ENCODE measurements at places on chromosomes 7 and 10.
A peak's percentile ranks its signal among the peaks of the same experiment; 100 is the strongest.

DNA sequence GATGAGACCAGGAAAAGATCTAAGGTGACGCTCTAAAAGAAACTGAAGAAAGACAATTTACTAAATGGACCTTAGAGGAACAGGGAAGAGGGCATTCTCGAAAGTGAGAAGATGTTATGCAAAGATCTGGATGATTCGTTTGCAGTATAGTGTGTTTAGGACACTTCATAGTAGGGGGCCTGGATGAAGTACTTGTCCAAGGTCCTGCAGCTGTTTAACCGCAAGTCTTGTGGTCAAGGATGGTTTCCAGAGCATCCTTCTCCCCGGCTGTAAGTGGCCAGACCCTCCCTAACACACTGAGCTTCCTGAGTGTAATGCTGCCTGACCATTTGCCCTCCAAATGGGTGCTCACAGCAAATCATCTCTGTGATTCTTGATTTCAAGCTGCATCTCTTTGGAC, 101.6 kb downstream of the XPNPEP1 start:
- DNase-seq = no peak

GRCh38 chr10:35377050-35377728, 40.9 kb downstream of the CCNY start:
- no peak for DNase-seq

DNA sequence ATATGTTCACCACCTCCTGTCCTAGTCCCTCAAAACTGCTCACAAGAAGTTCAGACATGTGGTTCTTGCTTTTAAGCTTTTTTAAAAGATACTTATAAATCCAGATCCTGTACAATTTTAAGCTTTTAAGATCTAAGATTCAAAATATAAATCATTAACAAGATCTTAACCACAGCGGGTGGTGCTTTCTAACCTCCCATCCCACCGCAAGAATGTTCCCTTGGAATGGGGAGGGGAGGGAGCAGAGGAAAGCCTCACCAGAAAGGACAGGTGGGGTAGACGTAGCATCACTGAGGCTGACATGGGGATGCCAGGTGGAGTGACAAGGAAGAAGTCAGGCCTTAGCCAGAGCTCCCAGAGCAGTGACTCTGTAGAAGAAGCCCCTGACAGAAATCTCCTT, 133.5 kb downstream of the C1GALT1 start:
- DNase-seq = no peak

DNA sequence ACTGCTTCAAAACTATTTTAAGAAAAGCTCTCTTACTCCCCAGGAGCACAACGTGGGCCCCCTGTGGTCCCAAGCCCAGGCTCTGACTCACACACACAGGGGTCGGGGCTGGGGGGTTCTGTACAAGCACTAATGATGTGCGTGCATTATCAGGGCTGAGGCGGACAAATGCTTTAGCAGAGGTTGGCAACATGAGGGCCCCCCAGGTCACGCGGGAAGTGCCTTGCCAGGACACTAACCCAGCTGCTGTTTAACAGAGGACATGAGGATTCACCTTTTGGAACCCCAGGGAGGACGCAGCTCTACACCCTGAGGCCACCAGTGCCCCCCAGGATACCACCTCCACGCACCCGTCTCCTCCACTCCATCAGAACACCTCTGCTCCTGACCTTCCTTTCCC, 342.8 kb downstream of the DNAJB6 start:
- peak; percentile 51 for DNase-seq

DNA sequence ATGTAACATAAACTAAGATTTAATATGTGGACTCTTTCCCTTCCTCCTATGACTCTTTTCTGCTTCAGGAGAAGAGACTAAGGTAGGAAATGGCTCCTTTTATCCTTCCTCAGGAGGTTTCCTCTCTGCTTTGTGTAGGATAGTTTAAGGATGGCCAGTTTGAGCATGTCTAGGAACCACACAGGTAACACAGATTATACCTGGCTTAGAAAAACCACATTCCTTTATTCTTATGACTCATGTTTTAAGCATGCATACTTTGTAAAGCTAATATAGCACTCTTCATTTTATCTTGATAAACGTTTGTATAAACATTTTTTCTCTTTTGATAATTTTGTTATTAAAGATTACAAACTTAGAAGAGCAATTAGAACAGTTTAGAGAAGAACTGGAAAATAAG, 57.8 kb downstream of the CYP51A1 start:
- no peak for DNase-seq

DNA sequence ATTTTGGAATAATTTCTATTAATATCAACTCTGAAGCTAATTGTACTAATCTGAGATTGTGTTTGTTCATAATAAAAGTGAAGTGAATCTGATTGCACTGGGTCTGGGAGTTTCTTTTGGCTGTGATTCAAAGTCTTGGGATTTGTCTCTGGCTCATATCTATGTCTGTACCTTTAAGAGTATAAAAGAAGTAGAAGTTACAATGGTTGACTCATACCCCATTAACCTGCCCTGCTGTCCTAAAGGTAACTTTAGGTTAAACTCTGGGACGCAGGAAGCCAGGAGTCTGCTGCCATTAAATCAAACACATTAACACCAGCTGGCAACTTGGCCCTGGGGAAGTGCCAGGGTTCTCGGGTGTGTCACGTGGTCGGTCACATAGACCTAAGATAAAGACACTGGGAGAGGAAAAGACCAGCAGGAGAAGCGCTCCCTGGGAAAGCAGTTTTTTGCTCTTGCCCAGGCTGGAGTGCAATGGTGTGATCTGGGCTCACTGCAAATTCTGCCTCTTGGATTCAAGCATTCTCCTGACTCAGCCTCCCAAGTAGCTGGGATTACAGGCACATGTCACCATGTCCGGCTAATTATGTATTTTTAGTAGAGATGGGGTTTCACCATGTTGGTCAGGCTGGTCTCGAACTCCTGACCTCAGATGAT, 17.8 kb downstream of the SCD start:
- peak; percentile 89 for DNase-seq

GRCh38 chr10:70053218-70053840, 683 bp downstream of the MACROH2A2 start:
- peak; percentile 84 for DNase-seq

- DNase-seq = no peak
These were observed 22.3 kb downstream of the TTYH3 start for GRCh38 chr7:2654059-2654458.

DNA sequence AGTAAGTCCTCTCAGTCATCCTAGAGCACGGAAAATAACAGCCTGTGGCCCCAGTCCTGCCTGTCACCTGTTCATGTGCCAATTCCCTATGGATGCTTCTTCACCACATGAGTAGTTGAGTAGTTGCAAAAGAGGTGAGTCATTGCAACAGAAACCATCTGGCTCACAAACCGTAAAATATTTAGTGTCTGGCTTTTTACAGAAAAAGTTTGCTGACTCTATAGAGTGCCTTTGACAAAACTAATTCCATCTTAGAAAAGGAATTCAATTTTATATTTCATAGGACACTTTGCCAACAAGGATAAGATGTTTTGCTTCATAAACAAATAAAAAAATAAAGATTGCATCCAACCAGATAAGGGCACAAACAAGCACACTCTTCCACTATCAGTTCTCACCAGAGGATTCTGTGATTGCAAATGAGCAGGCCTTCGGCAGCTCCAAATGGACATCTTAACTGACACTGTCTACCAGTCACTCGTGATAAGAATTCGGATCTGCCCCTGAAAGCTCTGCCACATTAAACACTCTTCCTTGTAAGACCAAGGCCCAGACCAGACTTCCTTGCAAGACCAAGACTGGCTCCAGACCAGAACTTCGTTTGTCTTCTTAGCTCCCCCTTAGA, 242.7 kb upstream of the SEMA3C start:
- DNase-seq = no peak

DNA sequence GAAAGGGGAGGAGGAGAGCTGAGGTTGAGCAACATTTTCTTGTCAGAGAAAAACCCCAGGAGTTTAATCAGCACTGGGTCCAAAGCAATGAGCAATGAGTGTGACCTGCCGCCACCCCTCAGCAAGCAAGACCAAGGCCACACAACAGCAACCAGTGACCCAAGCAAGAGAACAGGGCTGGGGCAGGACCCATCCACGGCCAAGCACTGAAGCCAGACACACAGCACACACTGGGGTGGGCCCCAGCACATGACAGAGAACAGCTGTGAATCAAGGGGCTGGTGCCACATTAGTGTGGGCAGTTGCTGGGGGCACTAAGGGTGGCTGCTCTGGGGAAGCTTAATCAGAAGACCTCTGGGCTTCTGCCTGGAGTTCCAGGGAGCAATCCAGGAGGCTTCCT, 16.2 kb downstream of the TMEM72 start:
- peak; percentile 28 for DNase-seq

DNA sequence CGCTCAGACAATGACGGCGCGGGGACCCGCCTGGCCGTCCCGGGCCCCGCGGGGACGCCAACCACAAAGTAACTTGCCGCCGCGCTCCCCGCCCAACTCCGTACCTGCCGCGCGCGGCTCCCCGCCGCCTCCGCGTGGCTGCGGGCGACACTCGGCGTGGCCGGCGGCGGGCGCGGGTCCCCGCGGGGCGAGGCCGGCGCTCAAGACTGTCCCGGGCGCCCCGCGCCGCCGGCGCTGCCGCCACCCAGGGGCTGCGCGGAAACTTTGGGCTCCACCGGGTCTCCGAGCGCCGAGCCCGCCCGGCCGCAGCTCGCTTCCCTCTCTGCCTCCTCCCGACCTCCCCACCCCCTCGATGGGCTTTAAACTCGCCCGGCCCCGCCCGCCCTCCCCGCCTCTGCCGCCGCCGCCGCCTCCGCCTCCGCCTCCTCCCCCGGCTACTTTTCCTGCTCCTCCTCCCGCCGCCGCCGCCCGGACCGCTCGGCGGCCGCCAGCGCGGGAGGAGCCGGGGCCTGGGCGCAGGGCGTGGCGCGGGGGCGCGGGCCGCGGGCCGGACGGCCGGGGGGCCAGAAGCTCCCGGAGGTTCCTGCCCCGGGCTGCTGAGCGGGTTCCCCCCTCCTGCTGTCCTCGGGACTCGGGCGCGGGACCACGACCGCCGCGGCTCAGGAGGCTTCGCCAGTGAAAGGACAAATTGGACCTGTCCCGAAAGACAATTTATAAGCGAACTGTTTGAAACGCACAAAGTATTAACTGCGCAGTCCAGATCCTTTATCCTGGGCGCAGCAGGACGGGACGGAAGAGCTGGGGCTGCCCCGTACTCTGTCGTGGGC, 10.6 kb upstream of the GRB10 start:
- peak; percentile 87 for DNase-seq

- no peak for DNase-seq
These were observed 65.7 kb upstream of the LANCL2 start for GRCh38 chr7:55299273-55299967.

Measured in endodermal cell (in vitro differentiated cells).